CD4-positive, alpha-beta T cell treated with Interferon alpha-2 for 1 hour (primary cell): ENCODE measurements at places on chromosomes 3 and 15.

GRCh38 chr15:33375236-33375635 is 64.5 kb downstream of the RYR3 start:
- DNase-seq, result no peak

GRCh38 chr3:188276375-188276774 is 122.4 kb downstream of the LPP start:
- DNase-seq, result no peak

GRCh38 chr15:77632534-77633133 is at the start of gene LINGO1:
LINGO1 (minus strand) TSS chr15:77632912; CDS start chr15:77632315, 597 bp downstream.
- DNase-seq, result no peak

DNA sequence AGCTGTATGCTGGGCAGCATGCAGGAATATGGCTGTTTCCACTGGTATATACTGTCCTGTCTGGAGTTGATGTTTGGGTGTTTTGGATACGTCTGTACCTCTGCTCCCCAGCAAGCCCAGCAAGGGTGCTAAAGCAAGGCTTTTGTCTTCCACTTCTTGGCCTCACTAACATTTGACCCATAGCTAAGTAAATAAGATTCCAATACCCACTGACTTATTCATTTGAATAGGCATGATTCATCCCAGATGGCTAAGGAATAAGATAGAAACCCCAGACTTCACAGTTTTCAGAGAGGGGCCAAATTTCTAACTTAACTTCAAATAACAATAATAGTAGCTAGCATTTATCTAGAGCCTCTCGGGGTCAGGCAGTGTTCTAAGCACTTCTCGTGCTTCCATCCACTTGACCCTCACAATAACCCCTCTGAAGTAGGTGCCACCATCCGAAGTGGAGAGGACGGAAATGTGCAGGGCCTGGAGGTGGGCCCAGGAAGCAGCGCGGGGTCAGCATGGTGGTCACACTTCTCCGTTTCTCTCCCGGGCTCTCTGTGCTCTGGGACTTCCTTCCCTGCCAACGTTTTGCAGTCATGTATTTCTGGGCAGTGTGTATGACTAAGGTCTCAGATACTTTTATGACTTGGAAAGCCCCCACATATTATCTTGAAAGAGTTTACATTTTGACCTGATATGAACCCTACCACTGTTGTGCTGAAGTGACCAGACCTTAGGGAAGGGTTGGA is 39.3 kb downstream of the LRRK1 start:
- no peak for DNase-seq

GRCh38 chr15:85704066-85704465 is 90.7 kb downstream of the KLHL25 start:
- peak; percentile 58 for DNase-seq

DNA sequence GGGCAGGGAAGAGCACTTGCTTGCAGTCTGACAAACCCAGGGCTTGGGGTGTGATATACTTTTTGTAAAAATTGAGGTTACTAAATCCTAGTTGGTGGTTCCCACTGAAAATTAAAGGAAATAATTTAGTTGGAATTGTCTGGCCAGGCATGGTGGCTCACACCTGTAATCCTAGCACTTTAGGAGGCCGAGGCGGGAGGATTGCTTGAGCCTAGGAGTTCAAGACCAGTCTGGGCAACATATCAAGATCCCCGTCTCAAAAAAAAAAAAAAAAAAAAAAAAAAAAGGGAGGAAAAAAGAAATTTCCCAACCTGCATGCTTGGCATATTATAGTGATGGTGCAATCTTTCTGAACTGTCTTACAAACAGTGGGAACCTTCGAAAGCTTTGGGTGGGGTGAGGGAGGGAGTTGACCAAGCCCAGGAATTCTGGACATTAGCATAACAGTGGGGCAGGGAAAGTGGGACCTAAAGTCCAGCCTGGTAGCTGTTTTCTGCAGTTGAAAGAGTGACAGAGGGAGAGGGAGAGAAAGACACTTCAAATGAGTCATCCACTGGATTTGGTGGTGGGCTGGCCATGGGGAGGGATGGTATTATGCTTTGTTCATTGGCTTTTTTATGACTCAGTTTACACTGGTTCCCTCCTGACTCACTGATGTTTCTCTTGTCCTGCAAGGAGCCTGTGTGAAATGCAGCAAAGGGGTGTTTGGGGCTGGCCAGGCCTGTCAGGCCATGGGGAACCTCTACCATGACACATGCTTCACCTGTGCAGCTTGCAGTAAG is 41.1 kb downstream of the LIMD1 start:
- no peak for DNase-seq

DNA sequence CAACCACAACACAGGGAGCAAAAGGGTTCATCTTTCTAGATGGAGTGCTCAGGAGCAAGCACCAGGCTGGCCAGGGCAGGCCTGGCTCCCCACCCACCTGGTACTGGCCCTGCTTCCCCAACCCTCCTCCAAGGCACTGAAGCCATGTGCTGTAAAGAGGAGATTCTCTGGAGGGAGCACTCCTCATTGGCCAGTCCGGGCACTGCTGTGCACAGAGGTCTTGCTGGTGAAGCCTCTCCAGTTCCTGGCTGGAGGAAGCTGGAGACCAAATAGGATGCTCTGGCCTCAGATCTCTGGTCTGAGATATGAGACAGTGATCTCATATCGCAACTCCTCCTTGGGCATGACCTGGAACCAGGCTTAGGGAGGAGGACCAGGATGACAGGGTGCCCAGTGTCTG is 7.7 kb upstream of the SEMA3F start:
- DNase-seq, result no peak

DNA sequence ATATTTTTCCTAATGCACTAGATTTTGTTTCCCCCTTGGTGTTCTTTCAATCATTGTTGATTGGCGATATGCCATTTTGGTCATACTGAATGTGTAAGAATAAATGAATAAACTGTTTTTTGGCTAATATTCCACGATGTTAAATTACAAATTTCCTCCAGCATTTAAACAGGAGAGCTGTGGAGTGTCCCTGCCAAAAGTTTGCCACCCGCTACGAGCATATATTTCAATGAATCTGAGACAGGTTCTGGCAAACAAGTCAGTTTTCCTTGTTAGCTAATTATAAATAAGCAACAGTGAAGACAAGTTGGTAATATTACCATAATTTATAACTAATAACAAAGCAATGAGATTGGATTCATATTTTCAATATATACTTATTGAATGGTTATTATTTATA is 777.6 kb downstream of the ROBO1 start:
- no peak for DNase-seq

- DNase-seq, result no peak
These were observed 18.4 kb downstream of the ANKDD1A start for GRCh38 chr15:64930019-64930652.

DNA sequence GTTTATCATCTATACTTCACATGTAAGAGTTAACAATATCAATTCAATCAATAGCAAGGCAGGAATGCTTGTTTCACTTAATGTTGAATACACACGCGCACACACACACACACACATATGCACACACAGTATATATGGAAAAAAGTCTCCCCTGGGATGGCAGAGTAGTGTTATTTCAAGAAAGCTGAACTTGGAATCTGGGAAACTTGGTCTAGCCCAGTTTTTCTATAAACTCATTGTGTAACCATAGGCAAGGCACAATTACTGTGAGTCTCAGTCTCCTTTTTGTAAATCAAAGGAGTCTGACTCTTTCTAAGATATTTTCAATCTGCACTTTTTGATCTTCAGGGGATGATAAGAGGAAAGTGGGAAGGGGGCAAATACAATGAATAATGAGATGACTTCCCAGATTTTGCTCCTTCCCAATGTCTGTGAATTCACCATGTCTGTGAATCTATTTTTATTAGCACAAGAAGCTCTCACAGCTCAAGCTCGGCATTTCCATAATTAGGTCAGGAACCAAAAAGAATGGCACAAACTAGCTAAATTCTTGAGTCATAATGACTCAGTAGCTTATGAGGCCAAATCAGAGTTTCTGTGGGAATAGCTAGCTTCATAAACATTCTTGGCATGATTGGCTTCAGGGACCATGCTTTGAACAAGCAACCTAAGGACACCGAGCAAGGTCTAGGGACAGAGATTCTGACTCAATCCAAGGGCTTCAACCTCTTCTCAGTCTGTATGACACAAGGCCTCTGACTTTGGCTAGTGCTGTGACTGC is 227.4 kb upstream of the DCBLD2 start:
- no peak for DNase-seq

DNA sequence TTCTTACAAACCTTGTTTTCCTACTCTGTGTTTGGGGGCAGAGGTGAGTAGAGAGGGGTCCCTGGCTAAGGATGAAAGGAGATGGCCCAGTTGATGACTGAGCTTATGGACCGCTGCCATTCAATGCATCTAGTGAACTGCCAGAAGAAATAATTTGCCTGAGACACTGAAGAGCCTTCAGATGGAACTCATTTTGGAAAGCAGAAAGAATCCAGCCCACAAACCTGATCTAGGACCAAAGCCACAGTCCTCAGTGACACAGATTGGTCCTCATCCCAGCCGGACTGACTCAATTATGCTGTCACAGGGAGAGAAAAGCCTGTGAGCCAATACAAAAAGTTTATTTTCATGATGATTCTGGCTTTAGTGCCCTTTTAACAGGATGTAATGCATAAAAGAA is 82.7 kb downstream of the CD47 start:
- DNase-seq, result no peak

GRCh38 chr3:153284282-153284938 is 122.4 kb downstream of the RAP2B start:
- peak; percentile 42 for DNase-seq

DNA sequence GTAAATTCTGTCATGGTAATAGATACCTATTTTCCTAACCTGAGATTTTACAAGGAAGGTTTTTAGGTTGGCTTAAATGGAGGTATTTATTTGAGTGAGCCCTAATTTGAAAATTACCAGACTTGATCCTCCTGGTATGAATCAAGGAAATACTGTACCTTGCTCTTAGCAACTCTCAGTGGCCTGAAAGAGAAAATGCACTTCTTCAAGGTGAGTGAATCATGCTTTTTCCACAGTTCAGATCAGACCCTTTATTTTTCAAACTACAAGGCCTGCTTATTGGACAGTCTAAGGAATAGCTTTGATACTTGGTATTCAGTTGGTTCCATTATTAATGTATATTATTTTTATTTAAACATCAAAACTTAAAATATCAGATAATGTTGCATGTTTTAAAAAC is 15.4 kb downstream of the FEM1B start:
- DNase-seq, result no peak

DNA sequence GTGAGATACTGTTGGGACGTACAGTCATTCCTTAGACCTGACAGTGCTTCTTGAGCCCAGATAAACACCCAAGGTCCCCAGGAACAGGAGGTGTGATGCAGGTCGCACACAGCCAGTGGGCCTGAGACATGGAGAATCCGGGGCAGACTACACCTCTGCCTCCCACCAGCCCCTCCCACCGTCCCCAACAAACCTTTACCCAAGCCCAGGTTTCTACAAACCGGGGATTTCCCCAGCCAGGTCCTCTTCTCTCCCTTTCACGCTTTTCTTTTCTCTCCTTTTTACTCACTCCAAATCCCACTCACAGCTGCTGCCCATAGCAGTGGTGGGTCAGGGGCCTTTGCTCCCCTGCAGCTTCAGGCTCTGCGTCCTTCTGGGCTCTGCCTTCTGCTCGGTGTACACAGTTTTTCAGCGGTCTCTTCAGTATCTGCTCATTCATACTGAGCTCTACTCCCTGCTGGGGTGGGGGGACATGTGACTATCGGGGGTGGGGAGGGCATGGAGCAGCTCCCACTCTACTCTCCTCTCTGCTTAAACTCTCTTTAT is 4.8 kb upstream of the PCSK6 start:
- DNase-seq, result no peak
